Activated naive CD8-positive, alpha-beta T cell treated with anti-CD3 and anti-CD28 coated beads for 36 hours (primary cell): ENCODE measurements at places on chromosomes 16 and 17. TPM values are rescaled to one million over a fixed set of nuclear protein-coding genes. Genes with fewer than 3 reads are reported as not detected.

Gene WIPF2
- 17.4 TPM for total RNA-seq

Gene TUBG1
- 93.1 TPM for total RNA-seq

Gene ZNF319
- total RNA-seq, result 7.2 TPM

Gene TMEM92
- total RNA-seq, result not detected

Gene RTN4RL1
- total RNA-seq, result 0.80 TPM

Gene CXCL16
- 3.3 TPM for total RNA-seq

Gene KRT33A
- not detected for total RNA-seq

Gene MLKL
- 23.6 TPM for total RNA-seq

Gene TNK1
- 5.0 TPM for total RNA-seq

Gene KRTAP1-5
- total RNA-seq, result not detected

Gene TMEM170A
- total RNA-seq, result 32.2 TPM
